ENCODE measurements at places on chromosomes 3 and 15. TPM values are rescaled to one million over a fixed set of nuclear protein-coding genes. Genes with fewer than 3 reads are reported as not detected.

IGSF11 gene
- 0.18 TPM for total RNA-seq

RFTN1 gene
- total RNA-seq, result 41.8 TPM

RTP4 gene
- not detected for total RNA-seq

RHOV gene
- total RNA-seq, result 1.4 TPM

HCLS1 gene
- 45.8 TPM for total RNA-seq

SLC28A2 gene
- total RNA-seq, result not detected

NPAP1 gene
- 0.18 TPM for total RNA-seq

C3orf49 gene
- not detected for total RNA-seq

- no peak for DNase-seq
Measured at GRCh38 chr3:149199474-149199873, 22.2 kb downstream of the CP start.

GRCh38 chr3:156352728-156353127 lies 202.2 kb downstream of the SSR3 start:
- no peak for DNase-seq

DNA sequence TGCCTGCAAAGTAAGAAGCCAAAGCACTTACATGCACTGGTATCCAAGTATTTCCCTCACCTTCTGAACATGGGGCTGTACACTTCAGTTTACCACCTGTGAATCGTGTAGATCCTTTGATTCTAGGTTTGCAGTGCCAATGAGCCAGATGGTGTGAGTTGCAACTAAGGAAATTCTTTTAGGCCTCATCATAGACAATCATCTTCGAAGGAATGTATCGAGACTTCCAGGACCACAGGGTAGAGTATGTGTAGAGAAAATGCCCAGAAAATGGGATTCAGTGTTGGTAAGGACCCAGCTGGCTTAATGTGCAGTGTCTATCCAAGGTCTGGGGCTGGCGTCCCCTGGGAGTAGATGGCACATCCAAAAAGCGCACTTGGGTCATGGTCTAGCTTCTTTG lies 323.2 kb upstream of the TPM1 start:
- no peak for DNase-seq

GRCh38 chr15:40743921-40744814 lies 10.9 kb downstream of the RMDN3 start:
- no peak for DNase-seq

- DNase-seq, result peak; percentile 77
Measured at GRCh38 chr3:9552252-9552999, 1.2 kb downstream of the LHFPL4 start.

DNA sequence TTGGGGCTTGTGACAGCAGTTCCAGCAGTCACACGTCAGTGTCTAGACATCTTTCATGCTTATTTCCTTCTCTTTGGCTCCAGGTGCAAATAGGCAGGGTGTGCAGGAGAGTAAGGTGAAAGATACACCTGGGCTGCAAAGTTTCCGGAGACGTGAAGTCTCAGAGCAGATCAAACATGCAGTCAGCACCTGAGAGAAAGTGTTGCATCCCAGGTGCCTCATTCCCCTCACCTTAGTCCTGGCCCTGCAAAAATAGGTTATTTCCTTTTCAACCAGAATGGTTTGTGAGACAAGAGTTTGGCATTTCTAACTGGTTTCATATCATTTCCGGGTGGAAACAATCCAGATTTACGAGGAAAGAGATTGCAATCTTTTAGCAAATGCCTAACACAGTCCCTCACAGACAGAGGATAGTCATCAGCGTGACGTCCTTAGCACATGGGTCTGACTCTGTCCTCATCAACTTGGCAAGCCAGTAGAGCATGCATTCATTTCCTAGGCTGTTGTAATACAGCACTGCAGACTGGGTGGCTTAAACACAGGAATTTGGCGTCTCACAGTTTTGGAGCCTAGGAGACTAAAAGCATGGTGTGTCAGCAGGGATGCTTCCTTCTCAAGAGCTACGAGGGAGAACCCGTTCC lies 58.2 kb upstream of the ARRDC4 start:
- DNase-seq, result no peak

DNA sequence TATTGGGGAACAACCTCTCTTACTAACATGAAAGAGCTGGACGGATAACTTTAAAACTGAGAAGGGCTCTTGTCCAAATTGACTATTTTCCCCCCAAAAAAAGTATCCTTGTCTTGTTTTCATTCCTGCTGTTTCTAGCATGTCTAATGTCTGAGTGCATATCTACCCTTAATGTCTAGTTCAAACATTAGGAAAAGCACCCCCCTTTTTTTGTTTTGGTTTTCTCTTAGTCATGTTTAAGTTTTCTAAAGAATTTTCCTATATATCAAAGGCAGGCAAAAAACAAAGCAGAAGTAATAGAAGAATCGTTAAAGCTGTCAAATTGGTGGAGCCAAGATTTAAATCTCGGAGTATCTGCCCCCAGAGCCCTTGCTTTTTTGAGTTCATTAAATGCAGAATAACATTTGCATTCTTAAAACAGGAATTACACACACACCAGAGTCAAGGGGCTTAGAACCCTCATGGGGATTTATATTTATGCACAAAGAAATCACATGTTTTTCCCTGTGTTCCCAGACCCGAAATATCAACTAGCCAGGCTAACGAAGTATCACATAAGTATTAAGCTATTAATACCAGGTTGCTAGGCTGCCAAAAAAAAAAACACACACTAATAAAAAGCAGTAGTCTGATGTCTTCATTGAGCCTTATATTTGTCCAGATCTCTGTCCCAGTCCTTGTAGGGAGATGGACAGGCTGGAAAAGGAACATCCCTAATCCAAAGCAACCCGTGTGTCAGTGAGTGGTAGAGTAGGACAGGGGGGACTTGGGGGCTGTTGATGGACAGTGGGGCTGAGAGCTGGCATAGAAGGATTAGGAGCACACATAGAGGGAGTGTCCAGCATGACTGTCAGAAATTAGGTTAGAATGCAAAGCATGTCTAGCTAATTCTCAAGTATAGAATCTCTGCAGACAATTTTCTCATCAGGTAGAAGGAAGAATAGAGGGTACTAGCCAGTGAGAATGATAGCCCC lies 103.6 kb upstream of the BFSP2 start:
- DNase-seq, result no peak

DNA sequence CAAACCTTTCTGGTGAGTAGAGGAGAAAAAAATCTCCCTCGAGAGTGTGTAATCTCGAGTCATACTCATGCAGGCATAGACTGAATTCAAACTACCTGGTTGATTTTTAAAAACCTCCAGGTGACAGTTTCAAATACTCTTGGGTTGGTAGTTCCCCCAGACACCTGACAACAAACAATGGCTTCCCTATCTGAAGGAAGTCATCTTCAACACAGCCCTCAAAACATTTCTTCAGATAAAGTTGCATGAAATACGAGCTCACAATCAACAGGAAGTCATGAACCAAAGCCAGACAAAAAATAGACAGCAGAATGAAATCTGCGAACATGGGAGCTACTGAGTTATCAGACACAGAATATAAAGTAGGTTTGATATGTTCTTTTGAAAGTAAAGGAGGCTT lies 112.8 kb downstream of the ST8SIA2 start:
- no peak for DNase-seq

- no peak for DNase-seq
Measured at GRCh38 chr3:189108735-189109134, 63.0 kb upstream of the TPRG1 start.

- DNase-seq, result no peak
Measured at GRCh38 chr3:69426291-69426966, 40.5 kb upstream of the FRMD4B start.

- no peak for DNase-seq
Measured at GRCh38 chr3:43455233-43455632, 166.6 kb downstream of the ANO10 start.

DNA sequence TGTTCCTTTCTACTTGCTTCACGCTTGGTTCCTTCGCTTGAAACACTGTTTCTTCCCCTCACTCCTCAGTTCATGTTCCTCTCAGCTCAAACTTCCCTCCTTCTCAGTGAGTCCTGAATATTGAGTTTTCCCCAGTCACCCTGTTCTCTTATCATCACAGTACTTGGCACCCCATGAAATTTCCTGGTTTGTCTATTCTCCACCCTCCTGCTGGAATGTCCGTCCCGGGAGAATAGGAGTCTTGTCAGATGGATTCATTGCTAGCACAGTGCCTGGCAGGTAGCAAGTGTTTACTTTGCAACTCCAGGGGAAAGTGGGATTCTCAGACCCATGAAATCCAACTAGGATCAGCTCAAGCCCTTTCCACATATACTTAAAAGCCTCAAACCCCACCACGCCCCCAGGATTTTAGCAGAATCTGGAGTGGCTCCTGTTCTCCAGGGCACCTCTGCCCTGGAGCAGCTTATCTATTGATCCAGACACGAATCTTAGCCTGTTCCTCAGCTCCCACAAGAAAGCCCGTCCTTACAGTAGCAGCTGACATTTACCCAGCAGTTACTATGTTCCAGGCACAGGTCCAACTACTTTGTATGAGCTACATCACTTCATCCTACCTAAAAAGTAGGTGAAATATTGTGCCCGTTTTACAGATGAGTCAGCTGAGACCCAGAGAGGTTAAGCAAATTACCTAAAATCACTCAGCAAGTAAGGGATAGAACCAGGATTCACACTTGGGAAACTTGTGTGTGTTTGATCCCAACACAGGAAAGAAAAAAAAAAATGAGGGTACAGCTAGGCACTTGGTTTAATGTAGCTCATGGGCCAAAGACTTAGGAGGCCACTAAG lies 36.8 kb upstream of the MAP3K13 start:
- DNase-seq, result no peak

- no peak for DNase-seq
Measured at GRCh38 chr3:125960456-125961288, 8.3 kb upstream of the ROPN1B start.

- no peak for DNase-seq
Measured at GRCh38 chr3:187210091-187210490, 12.8 kb downstream of the RTP1 start.
